NCI-H187 (cell line): ENCODE measurements at places on chromosomes 11 and 22.

DNA sequence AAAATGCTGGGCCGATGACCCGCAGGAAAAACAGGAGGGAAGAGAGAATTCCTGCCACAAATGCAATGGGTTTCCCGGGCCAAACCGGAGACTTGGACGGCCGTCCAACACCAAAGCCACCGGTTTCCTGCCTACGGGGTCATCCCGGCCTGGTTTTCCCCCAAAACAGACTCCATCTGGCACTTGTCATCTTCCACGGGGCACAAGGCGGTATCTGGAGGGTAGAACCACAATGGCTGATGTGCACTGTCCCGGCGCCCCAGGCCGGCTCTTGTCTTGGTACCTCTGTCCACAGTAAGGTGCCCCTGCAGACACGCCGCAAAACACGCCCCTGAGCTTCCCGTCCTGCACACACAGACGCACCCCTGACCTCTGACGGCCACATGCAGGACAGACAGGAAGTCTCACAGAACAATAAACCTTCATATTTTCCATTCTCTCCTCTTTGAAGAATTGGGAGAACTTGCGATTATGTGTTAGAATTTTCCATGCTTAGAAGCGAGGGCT, 20.1 kb downstream of the CELSR1 start:
- no peak for DNase-seq

DNA sequence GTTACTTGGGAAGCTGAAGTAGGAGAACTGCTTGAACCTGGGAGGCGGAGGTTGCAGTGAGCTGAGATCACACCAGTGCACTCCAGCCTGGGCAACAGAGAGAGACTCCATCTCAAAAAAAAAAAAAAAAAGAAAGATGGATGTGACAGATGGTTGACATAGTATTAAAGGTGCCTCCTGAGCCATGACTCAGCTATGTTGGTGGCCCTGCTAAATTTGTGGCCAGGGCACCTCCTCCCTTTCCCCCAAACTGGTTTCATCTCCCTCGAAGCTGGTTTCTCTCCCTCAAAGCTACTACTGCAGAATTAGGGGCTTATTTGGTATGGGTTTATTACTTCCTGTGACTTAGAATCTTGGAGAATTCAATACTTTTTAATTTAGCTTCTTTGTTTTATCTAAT, 31.5 kb downstream of the SDHD start:
- no peak for DNase-seq

DNA sequence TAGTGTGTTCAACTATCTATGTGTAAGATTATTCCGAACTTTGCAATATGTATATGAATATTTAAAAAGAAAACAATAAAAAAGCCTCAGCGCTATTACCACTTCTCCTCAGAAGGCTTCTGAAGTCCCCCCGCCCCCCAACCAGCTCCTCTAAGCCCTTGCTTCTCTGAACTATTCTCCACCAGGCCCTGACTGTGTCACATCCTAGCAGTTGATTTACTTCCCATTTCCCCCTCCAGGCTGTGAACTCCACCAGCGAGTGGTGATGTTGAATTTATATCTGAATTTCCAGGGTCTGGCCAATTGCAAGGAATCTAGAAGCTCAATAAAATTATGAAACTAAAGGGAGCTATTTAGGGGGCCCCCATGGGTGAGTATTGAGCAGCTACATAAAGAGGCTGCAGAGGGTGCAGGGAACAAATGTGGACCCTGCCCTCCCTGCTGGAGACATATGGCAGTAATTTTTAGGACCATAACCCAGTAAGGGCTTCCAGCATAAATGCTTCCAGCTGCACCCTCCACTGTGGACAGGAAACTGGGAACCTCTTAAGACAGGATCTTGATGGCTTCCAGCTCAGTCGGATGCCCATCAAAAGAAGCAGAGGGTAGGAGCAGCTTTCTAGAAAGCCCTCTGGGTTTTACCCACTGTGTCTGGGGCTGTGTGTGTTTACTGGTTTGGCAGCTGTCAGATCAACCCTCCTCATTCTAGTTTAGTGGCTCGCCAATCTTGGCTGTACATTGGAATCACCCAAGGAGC, 81.4 kb downstream of the TIMP3 start:
- no peak for DNase-seq

DNA sequence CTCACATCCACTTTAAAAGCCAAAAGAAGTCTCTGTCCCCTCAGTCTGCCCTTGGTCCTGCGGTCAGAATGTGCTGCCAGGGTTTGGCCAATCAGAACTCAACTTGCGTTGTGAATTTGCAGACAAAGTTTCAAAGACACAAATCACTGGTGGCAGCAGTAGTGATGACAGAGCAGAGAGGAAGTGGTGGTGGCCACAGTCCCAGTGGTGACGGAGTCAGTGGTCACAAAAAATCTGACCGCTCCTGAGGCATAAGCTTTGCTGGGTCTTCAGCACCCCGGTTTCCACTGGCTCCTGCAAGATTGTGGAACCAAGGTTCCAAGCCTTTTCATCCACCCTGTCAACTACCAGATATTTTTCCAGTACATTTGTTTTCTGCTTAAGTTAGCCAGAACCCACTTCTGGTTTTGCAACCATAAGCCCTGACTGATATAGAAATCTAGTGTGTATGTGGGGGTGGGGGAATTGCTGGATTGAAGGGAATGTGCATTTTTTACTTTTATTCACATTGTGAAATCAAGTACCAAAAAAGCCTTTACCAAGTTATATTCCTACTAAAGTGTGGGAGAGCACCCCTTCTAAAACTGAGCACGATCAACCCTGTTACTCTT, 112.3 kb downstream of the TMPRSS5 start:
- DNase-seq, result no peak

- DNase-seq, result no peak
These were observed 200.0 kb downstream of the LARGE1 start for GRCh38 chr22:33720166-33720878.

DNA sequence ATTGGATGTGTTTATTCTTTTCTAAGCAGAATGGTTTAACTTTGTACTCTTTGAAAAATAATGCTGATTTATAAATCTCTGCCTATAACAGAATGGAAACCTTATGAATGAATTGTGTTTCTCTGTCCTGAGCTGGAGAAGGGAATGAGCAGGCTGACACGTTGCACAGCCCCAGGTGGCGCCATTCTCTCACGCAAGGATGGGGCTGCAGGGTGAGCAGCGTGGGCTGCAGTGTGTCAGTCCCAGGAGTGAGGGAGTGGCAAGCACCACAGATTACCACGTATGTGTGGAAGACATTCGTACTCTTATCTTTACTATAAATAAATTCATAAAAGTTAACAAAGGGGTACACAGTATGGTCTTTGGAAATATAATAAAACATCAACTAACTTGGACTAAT, 33.4 kb downstream of the FDX1 start:
- DNase-seq, result no peak

DNA sequence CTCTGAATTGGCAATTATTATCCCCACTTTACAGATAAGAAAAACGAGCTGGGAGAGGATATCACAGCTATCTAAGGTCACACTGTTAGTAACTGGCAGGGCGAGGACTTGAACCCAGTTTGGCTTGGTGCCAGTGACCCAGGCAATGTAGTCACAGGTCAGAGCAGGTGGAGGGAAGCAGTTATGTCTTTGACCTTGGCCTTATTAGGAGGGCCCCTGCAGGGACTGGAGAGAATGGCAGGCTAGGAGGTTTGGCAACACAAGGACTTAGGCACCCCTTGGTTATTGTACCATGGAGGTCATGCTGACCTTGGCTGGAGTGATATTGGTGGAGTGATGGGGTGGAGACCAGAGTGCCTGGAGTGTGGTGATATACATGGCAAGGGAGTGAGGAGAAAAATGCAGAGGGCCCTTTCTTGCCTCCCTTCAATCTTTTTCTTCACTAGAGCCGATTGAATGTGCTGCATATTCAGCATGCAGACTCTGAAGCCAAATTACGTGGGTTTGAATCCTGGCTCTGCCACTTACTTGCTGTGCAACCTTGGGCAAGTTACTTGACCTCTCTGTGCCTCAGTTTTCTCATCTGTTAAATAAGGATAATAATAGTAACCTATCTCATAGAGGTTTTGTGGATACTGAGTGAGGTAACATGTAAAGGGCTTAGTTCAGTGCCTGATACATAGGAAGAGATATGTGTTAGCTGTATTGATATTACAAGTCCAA, 92.7 kb upstream of the TBCEL start:
- DNase-seq, result no peak

- no peak for DNase-seq
These were observed 105.5 kb downstream of the CSNK2A3 start for GRCh38 chr11:11247576-11247975.

GRCh38 chr11:119758291-119758690, 29.3 kb upstream of the NECTIN1 start:
- no peak for DNase-seq

GRCh38 chr22:26234296-26234695, 65.0 kb downstream of the SEZ6L start:
- DNase-seq, result no peak

- DNase-seq, result peak; percentile 36
These were observed 621.5 kb upstream of the B3GAT1 start for GRCh38 chr11:135033540-135033939.

- DNase-seq, result no peak
These were observed 18.3 kb downstream of the SMIM38 start for GRCh38 chr11:69173925-69174581.

DNA sequence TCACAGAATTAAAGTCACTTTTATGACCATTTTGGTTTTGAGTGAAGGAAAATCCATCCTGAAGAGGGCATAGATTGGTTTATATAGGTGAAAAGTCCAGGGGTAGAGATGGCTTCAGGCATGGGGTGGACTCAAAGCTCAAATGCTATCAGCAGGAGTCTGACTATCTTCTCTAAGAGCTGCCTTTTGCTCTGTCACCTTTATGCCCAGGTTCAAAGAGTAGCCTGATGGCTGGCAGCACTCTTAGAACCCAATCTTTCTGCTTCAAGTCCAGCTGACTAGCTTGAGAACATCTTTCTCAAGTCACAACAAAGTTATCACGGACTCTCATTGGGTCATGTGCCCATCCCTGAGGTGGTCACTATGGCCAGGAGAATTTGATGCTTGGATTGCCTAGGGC, 27.2 kb upstream of the SWAP70 start:
- no peak for DNase-seq

- no peak for DNase-seq
These were observed 17.7 kb downstream of the RAB30 start for GRCh38 chr11:83054001-83054400.

GRCh38 chr11:67351275-67352005, 1.9 kb downstream of the POLD4 start:
- DNase-seq, result no peak

DNA sequence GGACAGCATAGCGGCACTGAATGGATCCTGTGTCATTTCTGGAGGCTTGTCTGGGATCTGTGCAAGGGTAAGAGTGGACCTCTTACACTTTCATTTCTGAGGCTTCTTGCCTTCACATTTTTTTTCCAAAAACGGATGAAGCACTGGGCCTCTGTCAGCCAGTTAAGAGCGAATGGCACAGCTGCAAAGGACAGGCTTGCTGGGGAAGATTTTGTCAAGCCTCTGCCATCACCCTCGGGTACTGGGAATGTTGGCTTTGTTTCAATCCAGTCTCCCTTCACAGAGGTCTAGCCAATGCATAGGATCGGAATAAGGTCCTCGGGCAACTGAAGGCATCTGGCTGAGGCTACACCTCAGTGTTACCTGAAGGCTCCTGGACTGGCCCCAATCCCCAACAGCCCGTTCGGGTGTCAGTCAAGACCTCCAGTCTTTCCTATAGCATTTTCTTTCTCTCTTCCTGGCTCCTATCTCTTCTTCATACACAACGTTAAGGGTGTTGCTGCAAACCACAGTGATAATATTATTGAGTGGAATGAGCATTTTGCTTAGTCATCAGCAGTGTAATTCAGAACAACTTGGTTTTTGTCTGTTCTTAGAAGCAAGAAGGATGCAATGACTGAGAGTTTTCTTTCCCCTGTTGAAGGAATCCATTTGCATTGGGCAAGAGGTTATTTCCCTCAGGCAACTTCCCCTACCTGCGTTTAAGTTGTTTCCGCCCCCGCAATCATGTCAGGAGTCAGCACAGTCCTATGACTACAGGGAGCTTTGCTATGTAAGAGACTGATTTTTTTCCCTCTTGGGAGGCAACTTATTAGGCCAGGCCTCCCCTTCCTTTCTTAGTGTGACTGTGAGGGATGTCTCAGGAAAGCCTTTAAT, 22.8 kb downstream of the NPAT start:
- DNase-seq, result no peak

- DNase-seq, result no peak
These were observed 34.4 kb downstream of the FBXO7 start for GRCh38 chr22:32509045-32509444.

- no peak for DNase-seq
These were observed 56.8 kb downstream of the IGLL5 start for GRCh38 chr22:22944268-22944985.

DNA sequence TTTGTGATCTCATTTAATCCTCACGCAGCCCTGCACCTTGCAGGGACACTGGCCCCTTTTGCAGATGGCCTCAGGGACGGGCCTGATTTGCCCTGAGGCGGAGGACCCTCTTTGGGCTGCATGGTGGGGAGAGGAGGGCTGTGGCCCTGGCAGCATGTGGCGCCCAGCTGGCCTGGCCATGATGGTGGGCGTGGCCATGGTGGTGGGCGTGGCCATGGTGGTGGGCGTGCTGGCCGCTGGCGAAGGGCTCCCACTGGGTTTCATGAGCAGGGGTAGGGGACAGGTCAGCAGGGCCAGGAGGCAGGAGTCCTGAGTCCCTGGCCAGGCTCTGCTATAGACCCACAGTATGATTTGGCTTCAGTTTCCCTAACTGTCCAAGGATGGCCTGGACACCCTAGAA, 13.1 kb downstream of the WNT11 start:
- no peak for DNase-seq

- no peak for DNase-seq
These were observed 69.2 kb upstream of the CRYBB3 start for GRCh38 chr22:25130462-25130861.

DNA sequence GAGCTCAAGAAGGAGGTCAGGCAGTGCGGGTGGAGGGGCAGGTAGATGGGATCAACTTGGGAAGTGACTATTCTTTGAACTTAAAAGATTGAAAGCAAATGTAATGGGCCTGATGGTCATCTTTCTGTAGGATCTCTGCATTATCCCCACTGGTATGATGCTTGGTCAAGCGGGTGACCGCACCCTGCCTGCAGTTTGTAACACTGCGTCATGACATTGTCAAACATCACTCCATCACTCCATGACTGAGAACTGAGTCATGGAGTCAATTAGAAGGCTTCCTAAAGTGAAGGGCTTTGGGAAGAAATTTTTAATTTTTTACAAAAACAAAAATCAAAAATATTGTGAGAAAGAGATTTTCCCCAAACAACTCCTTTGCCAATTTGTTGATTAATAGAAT, 62.4 kb upstream of the BMAL1 start:
- DNase-seq, result no peak
